Activated CD4-positive, alpha-beta memory T cell treated with anti-CD3 and anti-CD28 coated beads, Interleukin-2, amount 10 ng/mL, durations not matched to agents 7 days and 5 days (primary cell): ENCODE measurements at places on chromosomes 12 and 14. TPM values are rescaled to one million over a fixed set of nuclear protein-coding genes. Genes with fewer than 3 reads are reported as not detected.

Gene PIWIL1
- total RNA-seq: not detected

DNA sequence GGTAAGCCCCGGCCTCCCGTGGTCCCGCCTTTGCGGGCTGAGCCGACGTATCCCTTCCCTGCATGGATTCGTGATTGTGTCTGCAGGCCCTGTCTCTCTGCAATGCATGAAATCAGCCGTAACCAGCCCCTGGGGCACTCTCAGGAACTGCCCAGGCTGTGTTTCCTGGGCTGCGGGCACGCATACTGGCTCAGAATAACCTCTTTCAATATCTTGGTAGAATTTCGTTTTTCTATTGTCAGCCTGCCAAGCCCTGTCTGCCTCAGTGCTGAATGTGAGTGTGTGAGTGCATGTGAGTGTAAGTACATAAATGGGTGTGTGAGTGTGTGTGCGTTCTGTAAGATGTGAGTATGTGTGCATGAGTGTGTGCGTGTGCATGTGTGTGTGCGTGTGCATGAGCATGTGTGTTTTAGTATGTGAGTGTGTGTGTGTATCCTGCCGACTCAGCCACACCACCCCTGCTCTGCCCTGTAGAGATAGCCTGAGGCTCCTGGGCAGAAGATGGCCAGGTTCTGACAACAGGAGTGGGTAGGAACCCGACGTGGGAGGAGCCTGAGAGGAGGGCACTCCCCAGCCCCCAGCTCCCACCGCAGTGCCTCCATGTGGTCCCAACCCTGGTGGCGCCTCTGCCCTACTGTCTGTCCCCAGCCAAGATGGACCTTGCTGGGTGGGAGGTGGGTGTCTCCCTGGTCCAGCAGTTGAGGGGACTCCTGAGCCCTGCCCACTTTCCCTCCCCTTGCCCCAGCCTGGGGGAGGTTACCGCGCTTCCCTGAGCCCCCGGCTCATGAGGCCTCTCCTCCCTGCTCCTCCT, 268.8 kb downstream of the ADGRD1 start:
- H3K4me3 ChIP-seq: no peak overlapping the region
- no peaks in the 10 kb centered on the region for H3K36me3 ChIP-seq
- peaks cover 5% of the 10 kb centered on the region for H3K4me1 ChIP-seq
- no peaks in the 10 kb centered on the region for H3K27me3 ChIP-seq

- H3K36me3 ChIP-seq: no peaks in the 10 kb centered on the region
- H3K27ac ChIP-seq: no peak overlapping the region
- no peak overlapping the region for H3K4me3 ChIP-seq
- peaks cover 12% of the 10 kb centered on the region for H3K27me3 ChIP-seq
- no peak for DNase-seq
These were observed 72.2 kb downstream of the DENND5B start for GRCh38 chr12:31518680-31519227.

Gene PTCSC3
- total RNA-seq: not detected

Gene ADAM21
- total RNA-seq: not detected

- DNase-seq: no peak
- peaks cover 2% of the 10 kb centered on the region for H3K36me3 ChIP-seq
- peaks cover 12% of the 10 kb centered on the region for H3K4me1 ChIP-seq
- H3K27ac ChIP-seq: no peak overlapping the region
- peaks cover 20% of the 10 kb centered on the region for H3K27me3 ChIP-seq
These were observed 14.5 kb downstream of the CYP46A1 start for GRCh38 chr14:99698642-99699041.

GRCh38 chr14:22220427-22220826, 368.6 kb downstream of the DAD1 start:
- H3K27me3 ChIP-seq: no peaks in the 10 kb centered on the region
- H3K36me3 ChIP-seq: no peaks in the 10 kb centered on the region
- H3K4me1 ChIP-seq: peaks cover 14% of the 10 kb centered on the region
- no peak for DNase-seq
- H3K4me3 ChIP-seq: no peak overlapping the region
- H3K27ac ChIP-seq: no peak overlapping the region

Gene TAS2R10
- 0.35 TPM for total RNA-seq

GRCh38 chr12:115338566-115339294, 654.8 kb upstream of the TBX3 start:
- no peak overlapping the region for H3K27ac ChIP-seq
- H3K27me3 ChIP-seq: no peaks in the 10 kb centered on the region
- no peaks in the 10 kb centered on the region for H3K4me1 ChIP-seq
- no peak for DNase-seq
